Activated CD8-positive, alpha-beta T cell treated with anti-CD3 and anti-CD28 coated beads for 36 hours (primary cell): ENCODE measurements at places on chromosomes 3 and 15. TPM values are rescaled to one million over a fixed set of nuclear protein-coding genes. Genes with fewer than 3 reads are reported as not detected.

The ACOX2 gene
- total RNA-seq = not detected

The ADGRG7 gene
- 21.2 TPM for total RNA-seq

The CCR4 gene
- total RNA-seq = 17.4 TPM

The SHF gene
- 19.8 TPM for total RNA-seq

The HTR3E gene
- total RNA-seq = not detected

The PODXL2 gene
- total RNA-seq = 1.3 TPM

DNA sequence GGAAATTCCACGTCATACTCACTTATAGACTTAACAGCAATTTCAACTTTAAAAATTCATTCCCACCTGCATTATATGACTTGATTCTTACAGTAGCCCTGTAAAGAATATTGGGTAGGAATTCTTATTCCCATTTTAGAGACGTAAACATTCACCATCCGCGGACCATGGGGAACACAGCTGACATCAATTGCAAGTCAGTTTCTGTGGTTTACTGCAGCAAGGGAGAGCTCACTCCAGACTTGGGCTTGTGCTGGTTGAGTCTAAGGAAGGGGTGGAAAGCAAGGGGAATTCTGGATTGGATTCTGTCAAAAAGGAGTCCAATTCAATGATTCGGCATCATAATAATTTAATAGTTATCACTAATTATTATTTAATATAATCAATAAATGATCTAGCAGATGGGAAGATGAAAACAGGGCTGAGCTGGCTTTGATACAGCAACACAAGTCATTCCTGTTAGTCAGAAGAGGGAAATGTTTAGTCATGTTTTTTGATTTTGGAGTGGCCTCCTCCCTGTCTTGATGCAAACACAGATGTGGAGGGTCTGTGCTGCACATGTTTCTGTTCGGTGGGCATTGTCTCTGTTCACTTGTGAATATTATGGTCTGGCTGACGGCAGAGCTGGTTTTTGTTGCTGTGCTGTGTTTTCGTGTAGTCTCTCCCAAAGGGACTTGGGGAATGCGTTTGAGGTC is 9.7 kb downstream of the LIPC start:
- no peak for DNase-seq
- H3K4me3 ChIP-seq = no peak overlapping the region
- peaks cover 31% of the 10 kb centered on the region for H3K4me1 ChIP-seq
- no peak overlapping the region for H3K27ac ChIP-seq
- H3K36me3 ChIP-seq = no peaks in the 10 kb centered on the region

- DNase-seq = no peak
- H3K36me3 ChIP-seq = no peaks in the 10 kb centered on the region
- H3K27me3 ChIP-seq = peaks cover 26% of the 10 kb centered on the region
- no peak overlapping the region for H3K4me3 ChIP-seq
- H3K4me1 ChIP-seq = no peaks in the 10 kb centered on the region
These were observed 28.1 kb upstream of the MRPL3 start for GRCh38 chr3:131530843-131531242.

- no peak overlapping the region for H3K27ac ChIP-seq
- peaks cover 54% of the 10 kb centered on the region for H3K36me3 ChIP-seq
- DNase-seq = no peak
- no peaks in the 10 kb centered on the region for H3K4me1 ChIP-seq
These were observed 31.4 kb downstream of the ASB14 start for GRCh38 chr3:57261119-57261518.

GRCh38 chr15:64975390-64975789 is 14.3 kb downstream of the SPG21 start:
- no peak overlapping the region for H3K4me3 ChIP-seq
- H3K4me1 ChIP-seq = peaks cover 5% of the 10 kb centered on the region
- H3K36me3 ChIP-seq = peaks cover 39% of the 10 kb centered on the region
- DNase-seq = no peak
- no peaks in the 10 kb centered on the region for H3K27me3 ChIP-seq

GRCh38 chr3:99430348-99431134 is 207.9 kb upstream of the COL8A1 start:
- H3K36me3 ChIP-seq = no peaks in the 10 kb centered on the region
- no peak overlapping the region for H3K4me3 ChIP-seq
- no peaks in the 10 kb centered on the region for H3K27me3 ChIP-seq
- no peak for DNase-seq
- H3K27ac ChIP-seq = no peak overlapping the region
